Lower lobe of right lung (tissue), 2 donors: ENCODE measurements at places on chromosomes 2 and 18. TPM values are rescaled to one million over a fixed set of nuclear protein-coding genes. Genes with fewer than 3 reads are reported as not detected.

The FOXI3 gene
- total RNA-seq: not detected

The FARSB gene
- total RNA-seq: 10.9 TPM

The GALNT3 gene
- 27.8 TPM for total RNA-seq

The AMER3 gene
- not detected for total RNA-seq

The DNAJC5G gene
- not detected for total RNA-seq

The ATP6V1C2 gene
- 1.7 TPM for total RNA-seq

GRCh38 chr18:5998907-5999306 lies 103.6 kb upstream of the TMEM200C start:
- no peak for DNase-seq
- H3K4me3 ChIP-seq: no peak overlapping the region
- H3K27ac ChIP-seq: no peak overlapping the region
- no peaks in the 10 kb centered on the region for H3K36me3 ChIP-seq

DNA sequence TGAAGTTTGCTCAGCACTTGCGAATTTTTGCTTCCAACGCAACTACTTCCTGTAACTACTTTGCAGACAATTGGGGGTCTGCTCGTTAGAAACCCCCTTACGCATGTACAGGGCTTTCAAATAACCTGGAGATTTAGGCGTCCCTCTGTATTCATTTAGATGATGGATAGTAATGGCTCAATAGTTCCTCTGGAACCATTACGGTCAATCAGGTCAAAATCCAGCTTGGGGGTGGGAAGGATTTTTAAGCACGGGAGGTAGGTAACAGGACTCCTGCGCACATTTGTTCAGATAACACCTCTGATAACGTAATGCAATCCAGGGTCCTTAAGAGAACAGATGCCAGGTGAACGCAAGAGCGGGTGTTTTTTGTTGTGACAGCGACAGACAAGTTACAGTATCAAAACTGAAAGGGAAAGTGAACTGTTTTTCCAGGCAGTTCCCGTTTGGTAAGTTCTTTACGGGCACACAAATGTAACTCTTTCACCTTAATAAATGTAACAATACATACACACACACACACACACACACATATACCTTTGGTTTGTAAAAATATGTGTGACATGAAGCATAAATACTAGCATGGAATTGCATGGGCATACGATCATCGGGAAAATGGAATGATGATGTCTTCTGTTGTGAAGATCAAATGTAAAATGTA lies 3.8 kb upstream of the OSR1 start:
- no peak for DNase-seq
- peak overlapping the region; percentile 71 for H3K4me3 ChIP-seq
- peaks cover 23% of the 10 kb centered on the region for H3K4me1 ChIP-seq

DNA sequence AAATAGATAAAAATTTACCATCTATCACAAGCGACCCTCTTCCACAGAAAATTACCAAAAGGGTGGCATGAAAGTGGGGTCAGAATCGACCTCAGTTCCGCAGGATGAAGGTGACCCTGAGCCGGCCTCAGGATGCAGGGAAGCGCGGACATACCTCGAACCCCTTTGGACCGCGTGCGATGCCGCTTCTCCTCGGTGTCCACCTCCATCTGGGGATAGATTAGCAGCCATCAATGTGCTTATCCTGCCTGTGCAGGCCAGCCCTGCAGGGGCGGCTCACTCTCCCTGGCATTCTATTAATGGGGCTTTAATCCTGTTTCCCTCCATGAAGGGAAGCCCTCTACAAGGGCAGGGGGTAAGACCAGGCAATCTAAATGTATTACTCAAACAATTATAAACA lies 235.3 kb upstream of the PXDN start:
- no peak overlapping the region for H3K27ac ChIP-seq
- H3K36me3 ChIP-seq: no peaks in the 10 kb centered on the region
- no peak for DNase-seq
- H3K4me1 ChIP-seq: no peaks in the 10 kb centered on the region
- no peak overlapping the region for H3K4me3 ChIP-seq
- H3K27me3 ChIP-seq: peaks cover 5% of the 10 kb centered on the region

- DNase-seq: no peak
- peak within 1 kb of the TSS; percentile 73 for H3K27ac ChIP-seq
- no peaks in the 10 kb centered on the region for H3K36me3 ChIP-seq
- peaks cover 69% of the 10 kb centered on the region for H3K27me3 ChIP-seq
- H3K4me1 ChIP-seq: peaks cover 19% of the 10 kb centered on the region
Measured at GRCh38 chr2:10079870-10080535, at the start of gene CYS1. CYS1 (minus strand) TSS chr2:10080411; CDS start chr2:10080223, 188 bp downstream.

- H3K4me1 ChIP-seq: peaks cover 87% of the 10 kb centered on the region
- peak overlapping the region; percentile 85 for H3K27ac ChIP-seq
- H3K36me3 ChIP-seq: no peaks in the 10 kb centered on the region
Measured at GRCh38 chr2:207143215-207144172, 22.3 kb downstream of the KLF7 start.

DNA sequence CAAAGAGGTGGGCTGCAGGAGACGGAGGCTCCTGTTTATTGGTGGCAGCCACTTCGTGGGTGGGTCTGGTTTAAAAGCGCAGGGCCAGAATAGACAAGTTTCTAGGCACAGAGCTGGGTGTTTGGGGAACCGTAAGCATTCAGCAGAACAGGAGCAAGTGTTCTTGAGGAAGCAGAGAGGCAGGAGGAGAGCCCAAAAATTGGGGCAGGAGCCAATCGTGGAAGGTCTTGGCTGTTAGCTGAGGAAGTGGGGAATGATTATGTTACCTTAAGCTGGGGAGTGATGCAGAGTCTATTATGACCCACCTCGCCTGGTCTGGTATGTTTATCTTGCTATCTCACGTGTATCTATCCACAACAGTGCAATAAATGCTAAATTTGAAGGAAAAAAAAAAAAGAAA lies 64.3 kb upstream of the ATL2 start:
- DNase-seq: no peak
- no peaks in the 10 kb centered on the region for H3K36me3 ChIP-seq
- peaks cover 11% of the 10 kb centered on the region for H3K4me1 ChIP-seq
- no peak overlapping the region for H3K27ac ChIP-seq
- no peak overlapping the region for H3K4me3 ChIP-seq

DNA sequence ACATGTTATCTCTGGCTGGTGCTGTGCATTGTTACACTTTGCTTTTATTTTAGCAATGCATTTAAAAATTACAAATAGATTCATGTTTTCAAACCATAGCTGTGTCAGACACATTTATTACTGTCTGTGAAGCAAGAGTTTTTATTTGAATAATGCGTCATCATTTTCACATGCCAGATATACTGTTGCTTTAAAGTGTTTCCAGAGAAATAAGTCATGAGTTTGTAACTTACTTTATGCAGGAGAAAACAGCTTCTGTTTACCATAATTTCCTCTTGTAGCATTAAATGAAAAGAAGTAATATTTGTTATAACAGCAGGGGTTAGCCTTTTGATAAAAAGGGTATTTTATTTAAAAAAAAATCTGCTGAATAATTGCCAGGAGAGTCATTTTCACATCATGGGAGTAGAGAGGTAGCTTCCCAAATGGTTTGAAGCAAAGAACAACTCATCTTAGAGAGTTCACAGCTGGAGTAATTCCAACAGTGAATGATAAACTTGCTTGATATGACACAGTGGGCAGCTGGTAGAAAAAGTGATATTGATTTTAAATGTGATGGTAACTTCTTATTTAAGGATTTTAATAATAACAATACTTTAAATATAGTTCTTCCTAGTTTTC lies 1274.5 kb upstream of the CRIM1 start:
- no peaks in the 10 kb centered on the region for H3K4me1 ChIP-seq
- H3K4me3 ChIP-seq: no peak overlapping the region
- no peaks in the 10 kb centered on the region for H3K36me3 ChIP-seq
- no peak for DNase-seq
- no peak overlapping the region for H3K27ac ChIP-seq

DNA sequence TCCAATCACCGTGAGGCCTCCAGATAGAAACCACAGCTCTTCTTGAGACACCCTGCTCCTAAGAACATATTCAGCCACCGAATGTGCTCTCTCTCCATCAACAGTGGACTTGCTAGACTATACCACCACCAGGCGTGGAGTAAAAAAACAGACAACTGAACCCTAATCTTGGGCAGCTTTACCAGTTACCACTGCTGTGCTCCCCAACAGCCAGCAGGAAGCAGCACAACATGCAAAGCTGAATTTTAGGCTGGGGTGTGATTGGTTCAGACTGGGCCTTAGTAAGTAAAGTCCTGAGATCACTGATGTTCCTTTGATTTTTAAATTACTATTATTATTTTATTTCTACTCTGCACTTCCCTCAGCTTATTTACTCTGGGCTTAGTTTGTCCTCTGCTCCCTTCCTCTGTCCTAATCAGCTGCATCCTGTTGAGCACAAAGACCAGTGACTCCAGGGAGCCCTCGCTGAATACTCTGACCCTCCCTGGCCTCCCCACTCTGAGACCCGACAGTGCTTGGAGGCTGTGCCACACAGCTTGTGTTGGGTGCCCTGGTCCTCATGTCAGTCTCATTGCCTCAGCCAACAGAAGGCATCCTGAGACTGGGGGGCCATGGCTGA lies 21.9 kb downstream of the MRPL35 start:
- no peak overlapping the region for H3K4me3 ChIP-seq
- H3K4me1 ChIP-seq: peaks cover 38% of the 10 kb centered on the region
- H3K36me3 ChIP-seq: no peaks in the 10 kb centered on the region
- no peak for DNase-seq

DNA sequence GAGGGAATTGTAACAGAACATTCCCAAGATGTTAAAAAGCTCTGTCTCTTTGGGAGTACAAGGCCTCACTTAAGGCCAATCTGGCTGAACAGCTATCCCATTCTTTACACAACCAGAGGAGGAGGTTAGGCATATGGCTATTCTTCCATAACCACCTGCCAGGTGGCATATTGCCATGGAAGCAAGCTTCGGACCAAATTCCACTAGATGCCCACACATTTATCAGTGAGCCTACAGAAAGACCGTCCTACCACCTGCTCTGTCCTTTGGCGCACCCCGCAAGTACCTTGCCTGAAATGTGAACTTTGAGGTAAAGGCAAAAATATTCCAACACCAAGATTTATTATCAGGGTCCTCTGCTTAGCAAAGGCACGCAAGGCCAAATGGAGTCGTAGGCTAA lies 519.9 kb upstream of the TNP1 start:
- H3K27me3 ChIP-seq: no peaks in the 10 kb centered on the region
- no peaks in the 10 kb centered on the region for H3K4me1 ChIP-seq
- DNase-seq: no peak

GRCh38 chr2:120279708-120280107 lies 27.1 kb downstream of the RALB start:
- H3K27ac ChIP-seq: no peak overlapping the region
- H3K4me3 ChIP-seq: no peak overlapping the region
- peaks cover 13% of the 10 kb centered on the region for H3K4me1 ChIP-seq
- DNase-seq: peak; percentile 51
- no peaks in the 10 kb centered on the region for H3K27me3 ChIP-seq
- peaks cover 34% of the 10 kb centered on the region for H3K36me3 ChIP-seq

- no peaks in the 10 kb centered on the region for H3K27me3 ChIP-seq
- no peak overlapping the region for H3K4me3 ChIP-seq
- H3K4me1 ChIP-seq: no peaks in the 10 kb centered on the region
Measured at GRCh38 chr2:178333851-178334250, 117.1 kb downstream of the PRKRA start.

DNA sequence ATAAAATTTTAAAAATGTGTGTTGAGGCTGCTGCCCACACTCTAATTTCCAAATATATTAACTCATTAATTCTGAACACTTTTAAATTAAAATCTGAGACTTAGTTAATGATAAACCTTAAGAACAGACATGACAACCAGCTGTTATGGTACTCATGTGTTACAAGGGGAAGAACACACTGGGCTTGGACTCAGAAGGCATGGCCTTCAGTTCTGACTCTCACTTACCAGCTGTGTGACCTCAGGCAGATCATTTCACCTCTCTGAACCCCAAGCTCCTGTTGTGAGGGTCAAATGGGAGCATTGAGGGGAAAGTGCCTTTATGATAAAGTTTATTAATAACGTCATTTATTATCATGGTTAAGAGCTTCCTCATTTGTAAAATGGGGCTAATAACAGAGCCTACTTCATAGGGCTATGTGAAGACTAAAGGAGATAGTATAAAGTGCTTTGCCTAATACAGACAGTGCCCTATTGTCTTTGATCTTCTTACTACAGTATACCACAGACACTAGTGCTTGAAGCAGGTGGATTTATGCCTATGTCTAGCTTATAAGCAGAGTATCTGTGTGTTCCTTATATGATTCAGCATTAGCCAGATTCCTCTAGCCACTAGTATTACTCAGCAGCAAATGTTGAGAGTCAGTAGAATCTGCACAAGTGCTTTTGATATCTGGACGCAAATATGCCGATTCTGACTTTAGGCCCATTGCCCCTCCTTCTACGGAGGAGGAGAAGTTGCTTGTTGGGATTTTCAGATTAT lies 99.6 kb downstream of the SGPP2 start:
- no peak for DNase-seq
- no peak overlapping the region for H3K4me3 ChIP-seq
- peaks cover 6% of the 10 kb centered on the region for H3K4me1 ChIP-seq
- H3K36me3 ChIP-seq: no peaks in the 10 kb centered on the region
- no peak overlapping the region for H3K27ac ChIP-seq

DNA sequence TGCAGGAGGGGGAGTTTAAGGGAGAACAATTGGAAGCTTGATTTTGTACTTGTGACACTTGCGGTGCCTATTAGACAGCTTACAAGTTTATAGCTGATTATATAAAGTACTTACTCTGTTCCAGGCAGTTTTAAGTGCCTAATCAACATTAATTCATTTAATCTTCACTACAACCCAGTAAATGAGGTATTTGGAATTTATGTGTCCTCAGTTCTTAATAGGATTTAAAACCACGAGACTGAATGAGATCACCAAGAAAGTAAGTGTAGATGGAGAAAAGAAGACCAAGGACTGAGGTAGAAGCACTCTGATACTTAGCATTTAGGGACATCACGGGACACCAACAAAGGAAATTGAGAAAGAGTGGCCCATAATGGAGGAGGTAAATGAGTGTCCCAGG lies 49.8 kb downstream of the ZC3H15 start:
- DNase-seq: no peak
- H3K4me3 ChIP-seq: no peak overlapping the region

DNA sequence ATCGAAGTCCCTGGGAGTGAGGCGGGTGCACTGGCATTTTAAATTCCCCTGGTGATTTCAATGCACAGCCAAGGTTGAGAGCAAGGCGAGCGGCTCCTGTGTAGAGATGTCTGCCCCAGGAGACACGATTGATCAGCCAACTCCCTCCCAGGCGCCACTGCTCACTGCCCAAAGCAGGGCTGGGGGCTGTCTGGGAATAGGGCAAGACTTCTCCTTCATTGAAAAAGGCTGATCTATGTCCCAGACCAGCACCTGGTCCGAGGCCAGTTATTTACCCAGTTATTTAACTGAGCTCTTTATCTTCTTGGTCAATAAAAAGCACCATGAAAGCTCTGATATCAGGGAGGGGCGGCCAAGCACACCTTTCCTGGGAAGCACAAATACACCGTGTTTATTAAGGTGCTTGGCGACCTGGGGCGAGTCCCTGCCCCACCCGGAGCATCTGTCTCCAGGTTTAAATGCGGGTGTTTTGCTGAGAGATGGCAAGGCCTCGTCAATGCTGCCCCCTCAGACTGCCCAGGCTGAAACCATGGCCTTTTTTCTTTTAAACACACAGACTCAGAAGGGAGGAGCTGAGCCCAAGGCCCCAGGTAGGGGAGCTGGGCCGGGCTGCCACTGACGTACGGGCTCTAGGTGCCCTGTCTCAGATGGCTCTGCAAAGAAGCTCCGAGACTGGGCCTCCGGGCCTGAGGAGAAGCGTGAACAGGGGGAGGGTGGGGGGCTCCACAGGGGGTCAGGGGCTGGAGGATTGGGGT lies 73.9 kb upstream of the HPCAL1 start:
- H3K27ac ChIP-seq: no peak overlapping the region
- H3K4me3 ChIP-seq: no peak overlapping the region
- no peak for DNase-seq
- H3K36me3 ChIP-seq: no peaks in the 10 kb centered on the region
- no peaks in the 10 kb centered on the region for H3K27me3 ChIP-seq
- H3K4me1 ChIP-seq: no peaks in the 10 kb centered on the region
